Upper lobe of left lung (tissue), 6 donors: ENCODE measurements at places on chromosomes 16 and 17.
A peak's percentile ranks its signal among the peaks of the same experiment; 100 is the strongest.

DNA sequence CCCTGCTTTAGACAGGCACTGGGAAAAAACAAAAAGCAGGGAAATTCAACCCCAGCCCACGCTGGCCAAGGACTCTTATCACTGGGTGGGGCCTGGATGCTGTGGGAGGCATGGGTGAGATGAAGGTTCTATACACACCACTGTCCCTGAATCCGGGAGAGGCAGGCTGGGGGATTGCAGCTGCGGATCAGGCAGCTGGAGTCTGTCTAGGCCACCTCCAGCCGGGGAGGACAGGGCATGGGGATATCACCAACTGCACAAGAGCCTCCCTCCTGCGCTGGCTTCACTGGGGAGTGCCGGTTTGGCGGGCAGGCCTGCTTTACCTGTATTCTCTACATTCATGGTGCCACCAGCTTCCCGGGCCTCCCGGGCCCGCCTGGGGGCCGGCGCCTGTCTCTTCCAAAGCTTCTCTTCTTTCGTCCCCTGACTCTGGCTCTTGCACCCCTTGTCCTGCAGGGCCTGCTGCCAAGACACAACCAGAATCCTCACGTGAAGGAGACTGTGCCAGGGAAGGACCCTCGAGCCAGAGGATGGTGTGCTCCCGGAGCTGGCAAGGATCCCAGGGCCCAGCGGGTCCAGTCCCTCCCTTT lies 13.9 kb downstream of the KIFC3 start:
- DNase-seq: no peak

DNA sequence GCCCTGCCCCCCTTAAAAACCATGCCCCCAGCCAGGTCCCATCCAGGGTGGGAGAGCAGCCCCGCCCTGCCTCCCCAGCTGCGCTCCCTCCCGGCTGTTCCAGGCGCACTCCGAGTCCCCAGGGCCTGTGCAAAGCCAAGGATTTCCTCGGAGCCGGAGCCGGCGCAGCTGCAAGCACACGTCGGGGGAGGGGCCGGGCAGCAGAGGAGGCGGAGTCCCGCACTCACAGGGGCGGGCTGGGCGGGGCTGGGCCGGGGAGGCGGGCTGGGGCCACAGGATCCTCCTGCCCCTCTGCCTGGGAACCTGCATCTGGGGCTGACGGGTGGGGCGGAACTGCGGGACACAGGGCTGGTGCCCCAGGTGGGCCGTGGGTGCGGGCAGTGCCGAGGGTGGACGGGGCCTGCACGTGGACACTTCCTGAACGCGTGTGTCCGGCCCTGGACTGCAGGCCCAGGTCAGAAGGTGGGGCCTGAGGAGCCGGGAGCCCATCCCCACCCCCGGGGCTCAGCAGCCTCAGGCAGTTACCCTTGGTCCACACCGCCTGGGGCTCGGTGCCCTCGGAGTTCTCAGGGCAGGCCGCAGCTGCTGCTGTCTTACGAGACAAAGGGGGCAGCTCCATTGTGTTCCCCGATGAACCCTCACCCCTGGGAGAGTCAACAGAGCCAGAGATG lies 24.0 kb upstream of the SSTR5 start:
- DNase-seq: no peak

DNA sequence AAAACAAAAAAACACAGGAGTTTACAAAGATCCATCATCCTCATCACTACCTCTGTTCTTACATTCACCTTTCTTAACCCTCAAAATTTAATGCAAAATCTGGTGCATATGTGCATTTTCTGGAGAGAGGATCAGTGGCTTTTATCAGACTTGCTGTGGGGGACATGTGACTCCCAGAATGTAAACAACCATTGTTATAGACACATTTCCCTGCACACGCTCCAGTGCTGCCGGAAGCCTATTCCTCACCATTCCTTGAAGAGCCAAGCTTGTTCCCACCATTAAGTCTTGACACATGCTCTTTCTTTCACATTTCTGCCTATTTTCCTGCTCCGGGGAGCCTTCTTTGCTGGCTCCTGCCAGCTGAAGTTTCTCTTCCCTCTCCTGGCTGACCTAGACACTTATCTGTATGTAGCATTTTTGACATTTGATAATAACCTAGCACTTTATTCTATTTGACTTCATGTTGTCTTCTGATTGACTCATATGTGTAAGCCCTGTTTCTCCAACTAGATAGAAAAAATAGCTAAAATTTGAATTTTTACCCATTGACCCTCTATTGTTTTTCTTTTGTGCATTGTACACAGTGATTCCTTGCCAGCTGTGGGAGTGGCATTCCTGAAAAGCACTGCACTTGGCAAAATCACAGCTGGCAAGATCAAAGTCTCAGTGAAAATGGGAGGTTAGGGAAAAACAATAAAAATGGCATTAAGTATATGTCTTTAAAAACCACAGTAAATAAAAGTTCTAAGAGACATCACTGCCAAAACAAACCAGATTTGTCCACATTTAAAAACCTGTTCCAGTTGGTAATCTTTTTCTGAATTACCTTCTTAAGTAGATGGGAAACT lies 76.8 kb upstream of the CIBAR2 start:
- DNase-seq: no peak

DNA sequence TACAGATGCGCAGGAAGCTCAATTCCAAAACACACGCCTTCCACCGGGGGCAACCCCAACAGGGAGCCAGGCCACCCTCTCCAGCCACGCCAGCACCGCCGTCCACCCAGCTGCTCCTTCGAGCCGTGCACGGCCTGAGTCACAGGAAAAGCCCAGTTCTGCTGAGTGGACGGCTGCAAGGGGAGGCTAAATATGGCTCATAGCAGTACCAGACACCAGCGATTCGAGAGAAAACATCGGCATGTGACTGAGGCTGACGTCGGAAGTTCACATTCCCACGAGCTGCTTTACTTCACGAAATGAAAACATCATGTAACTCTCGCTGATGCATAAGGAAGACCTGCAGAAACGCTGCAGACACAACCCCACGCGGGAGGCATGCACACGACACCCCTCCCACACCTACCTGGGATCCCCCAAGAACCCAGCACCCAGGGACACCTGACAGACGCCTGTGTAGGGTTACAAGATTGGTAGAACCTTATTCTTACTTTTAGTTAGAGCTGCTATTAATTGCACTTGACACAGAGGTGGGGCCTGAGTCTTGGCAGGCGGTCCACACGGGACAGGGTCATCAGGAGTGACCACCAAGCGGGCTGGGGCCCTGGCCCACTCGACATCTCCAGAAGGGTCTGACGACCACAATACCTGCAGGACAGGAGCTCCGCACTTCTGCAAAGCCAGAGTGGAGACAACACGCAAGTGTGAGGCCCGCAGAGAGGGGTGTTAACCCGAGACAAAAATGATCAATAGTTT lies 116.8 kb downstream of the ANKRD11 start:
- no peak for DNase-seq

DNA sequence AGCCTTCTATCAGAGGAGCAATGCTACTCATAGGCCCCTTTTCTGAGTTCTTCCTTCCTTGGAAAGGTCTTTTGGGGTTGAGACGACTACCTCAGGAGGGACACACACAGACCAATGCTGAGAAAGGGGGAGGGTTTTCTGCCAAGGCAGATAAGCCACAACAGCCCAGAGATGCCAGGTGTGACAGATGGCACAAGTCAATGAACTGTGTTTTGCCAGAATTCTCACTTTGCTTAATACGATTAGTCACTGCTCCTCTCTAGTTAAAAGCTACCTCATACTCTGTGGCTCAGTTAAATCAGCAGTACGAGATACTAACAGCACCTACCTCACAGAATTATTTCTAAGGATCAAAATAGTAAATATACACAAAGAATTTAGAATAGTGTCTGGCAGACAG lies 8.0 kb downstream of the BRD7 start:
- DNase-seq: no peak

DNA sequence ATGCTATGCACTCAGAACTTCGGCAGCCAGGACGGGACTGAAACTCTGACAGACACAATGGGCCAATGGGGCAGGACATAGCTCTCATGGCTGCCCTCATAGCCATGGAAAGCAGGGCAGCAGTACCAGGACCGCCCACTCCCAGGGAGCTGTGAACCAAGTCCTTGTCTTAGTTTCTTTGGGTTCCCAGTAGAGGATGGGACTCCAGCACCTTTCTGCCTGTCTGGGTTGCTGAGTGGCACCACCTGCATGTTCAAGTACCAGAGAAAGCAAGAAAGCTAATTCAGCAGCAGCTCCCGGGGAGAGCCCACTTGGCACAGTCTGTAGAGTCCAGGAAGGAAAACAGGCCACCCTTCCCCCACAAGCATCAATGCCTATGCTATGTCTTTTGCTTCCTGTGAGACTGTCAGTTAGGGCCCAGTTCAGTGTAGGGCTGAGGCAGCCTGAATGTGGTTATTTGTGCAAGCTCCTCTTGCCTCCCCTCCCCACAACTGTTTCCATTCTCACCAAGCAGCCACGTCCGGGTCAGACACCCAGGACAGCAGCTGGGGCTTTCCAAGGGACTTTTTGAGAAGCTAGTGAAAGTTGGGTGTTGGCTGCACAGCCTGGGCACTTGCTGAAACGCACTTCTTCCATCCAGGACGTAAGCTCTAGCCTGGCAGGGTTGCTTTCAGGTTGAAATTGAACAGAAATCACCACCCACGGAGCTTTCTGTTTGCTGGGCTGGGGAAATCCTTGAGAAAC lies 7.8 kb downstream of the SUPT4H1 start:
- DNase-seq: no peak

DNA sequence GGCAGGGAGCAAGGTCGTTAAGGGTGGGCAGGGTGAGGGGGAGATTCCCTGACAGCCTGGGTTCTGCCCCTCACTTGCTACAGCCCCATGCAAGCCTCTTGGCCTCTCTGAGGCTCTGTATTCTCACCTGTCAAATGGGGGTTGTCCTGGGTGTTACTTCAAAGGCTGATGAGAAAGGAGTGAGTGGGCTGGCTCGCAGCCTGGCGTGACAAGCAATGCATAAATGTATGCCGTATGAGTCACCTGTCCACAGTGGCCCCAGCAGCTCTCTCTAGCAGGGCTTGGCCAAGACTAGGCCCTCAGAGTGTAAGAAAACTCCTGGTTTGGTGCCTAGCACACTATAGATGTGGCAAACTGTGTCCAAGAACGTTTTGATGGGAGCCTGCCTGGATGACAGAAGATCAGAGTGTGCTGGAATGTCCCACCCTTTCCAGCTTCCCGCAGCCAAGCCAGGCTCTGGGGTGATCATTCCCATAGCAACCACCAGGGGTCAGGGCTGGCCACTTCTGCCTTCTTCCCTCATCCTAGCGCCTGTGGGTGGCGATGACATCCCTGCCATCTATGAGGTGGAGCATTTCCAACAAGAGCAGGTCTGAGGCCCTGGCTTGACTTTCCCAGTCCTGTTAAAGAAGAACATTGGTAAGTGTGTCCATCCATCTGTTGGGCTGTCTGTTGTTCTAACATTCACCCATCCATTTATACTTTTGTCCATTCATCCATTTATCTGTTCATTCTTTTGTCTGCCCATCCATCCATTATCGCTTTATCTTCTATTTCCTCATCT lies 37.2 kb upstream of the ADGRG1 start:
- DNase-seq: peak; percentile 73

DNA sequence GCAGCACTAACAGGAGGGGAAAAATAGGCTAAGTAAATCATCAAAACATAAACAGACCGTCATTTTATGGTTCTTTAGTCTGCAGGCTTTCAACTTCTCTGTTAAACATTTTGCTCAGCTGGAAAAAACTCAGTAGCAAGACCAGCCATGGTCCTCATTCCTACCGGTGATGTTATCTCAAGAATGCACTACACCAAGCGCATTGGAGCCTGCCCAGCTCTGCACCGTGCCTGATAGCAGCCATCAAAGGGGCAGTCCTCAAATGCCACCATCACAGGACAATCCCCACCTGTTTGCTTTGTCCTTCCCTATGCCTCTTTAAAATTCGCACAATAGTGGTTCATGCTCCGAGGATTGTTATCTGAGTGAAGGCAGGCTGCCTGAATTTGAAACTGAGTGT lies 181.5 kb upstream of the MON1B start:
- no peak for DNase-seq

- DNase-seq: no peak
These were observed 20.0 kb downstream of the MXRA7 start for GRCh38 chr17:76690596-76691280.

- DNase-seq: peak; percentile 65
These were observed 24.9 kb upstream of the RFFL start for GRCh38 chr17:35088356-35088880.

GRCh38 chr17:18950346-18950745 lies 1.6 kb upstream of the SLC5A10 start:
- no peak for DNase-seq

DNA sequence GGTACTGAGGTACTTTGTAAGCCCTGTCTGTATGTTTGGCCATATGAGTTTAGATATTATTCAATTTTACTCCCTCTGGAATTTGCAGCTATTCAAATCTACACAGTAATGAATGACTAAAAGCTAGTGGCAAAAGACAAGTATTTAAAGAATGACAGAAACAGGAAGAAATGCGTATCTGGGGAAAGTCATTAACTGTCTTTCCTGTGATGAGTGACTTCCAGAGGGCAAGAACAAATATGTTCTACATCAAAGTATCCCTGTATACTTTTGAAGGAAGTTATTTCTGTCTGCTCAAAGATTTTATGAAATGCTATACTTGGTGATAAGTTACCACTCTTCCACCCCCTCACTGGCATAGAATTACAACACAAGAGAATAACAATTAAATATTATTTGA lies 489.3 kb upstream of the SOX9 start:
- no peak for DNase-seq

DNA sequence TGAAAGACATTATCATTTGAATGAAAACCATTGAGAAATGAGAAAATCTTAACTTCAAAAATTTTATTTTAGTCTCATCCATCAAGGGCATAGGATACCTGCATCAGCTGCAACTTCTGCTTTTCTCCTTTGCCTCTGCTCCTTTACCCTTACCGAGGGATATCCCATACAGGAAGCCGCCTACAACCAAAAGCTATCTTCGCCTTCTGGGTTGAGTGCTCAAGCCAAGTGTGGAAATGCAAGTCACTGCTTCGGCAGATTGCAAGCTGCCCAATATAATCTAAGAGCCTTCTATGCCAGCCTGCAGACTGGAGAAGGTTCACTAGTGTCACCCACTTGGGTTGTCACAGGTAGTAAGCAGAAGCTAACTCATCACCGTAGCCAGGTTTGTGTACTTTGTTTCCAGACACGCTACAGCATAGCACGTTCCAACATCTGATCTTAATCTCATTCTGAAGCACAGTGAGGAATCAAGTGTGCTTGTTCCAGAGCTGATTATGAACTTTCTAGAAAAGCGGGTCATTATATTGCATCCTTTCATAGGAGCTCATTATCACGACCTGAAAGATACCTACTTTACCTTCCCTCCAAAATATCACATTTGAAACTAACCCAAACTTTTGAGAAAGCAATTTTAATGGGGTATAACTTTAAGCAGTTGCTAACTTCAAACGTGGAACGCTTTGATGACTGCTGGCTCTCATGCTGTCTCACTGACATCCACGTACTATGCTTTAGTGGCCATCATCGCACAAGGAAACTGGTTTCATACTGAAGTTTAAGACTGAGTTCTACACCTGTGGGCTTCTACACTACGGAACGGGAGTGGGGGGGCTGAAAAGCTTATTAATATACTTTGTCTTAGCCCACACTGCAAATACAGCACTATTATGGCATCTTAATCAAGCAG lies 8.0 kb upstream of the UNK start:
- DNase-seq: no peak

GRCh38 chr17:4304417-4305027 lies 40.7 kb upstream of the ANKFY1 start:
- no peak for DNase-seq
